NCI-H82 (cell line): ENCODE measurements at places on chromosomes 5 and 9.
A peak's percentile ranks its signal among the peaks of the same experiment; 100 is the strongest.

DNA sequence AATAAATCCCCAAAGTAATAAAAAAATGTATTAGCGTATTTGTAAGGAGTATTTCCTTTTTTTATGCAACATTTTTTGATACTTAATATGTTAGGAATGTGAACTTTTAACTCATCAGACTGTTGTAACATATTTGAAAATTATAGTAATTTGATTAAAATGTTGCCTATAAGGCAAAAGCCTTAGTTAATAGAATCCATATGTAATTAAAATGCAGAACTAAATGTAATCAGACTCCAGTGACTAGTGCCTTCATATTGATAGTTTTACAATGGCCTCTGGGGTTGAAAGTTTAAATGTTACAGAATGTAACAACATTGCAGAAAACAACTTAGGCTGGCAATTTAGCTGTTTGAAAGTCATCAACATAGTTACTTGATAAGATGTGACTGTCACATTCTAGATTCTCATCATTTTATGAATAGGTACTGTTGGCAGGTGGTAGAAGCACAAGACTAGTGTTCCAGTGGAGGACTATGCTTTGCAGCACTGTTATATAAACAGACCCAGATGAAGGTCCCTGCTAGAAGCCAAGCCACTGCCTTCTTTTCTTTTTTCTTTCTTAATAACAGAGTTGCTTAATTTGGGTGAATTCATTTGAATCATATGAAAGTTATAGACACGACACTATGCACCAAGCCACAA lies 382.9 kb downstream of the CCDC171 start:
- DNase-seq: no peak

- no peak for DNase-seq
Measured at GRCh38 chr5:59193616-59194319, 610.9 kb downstream of the RAB3C start.

DNA sequence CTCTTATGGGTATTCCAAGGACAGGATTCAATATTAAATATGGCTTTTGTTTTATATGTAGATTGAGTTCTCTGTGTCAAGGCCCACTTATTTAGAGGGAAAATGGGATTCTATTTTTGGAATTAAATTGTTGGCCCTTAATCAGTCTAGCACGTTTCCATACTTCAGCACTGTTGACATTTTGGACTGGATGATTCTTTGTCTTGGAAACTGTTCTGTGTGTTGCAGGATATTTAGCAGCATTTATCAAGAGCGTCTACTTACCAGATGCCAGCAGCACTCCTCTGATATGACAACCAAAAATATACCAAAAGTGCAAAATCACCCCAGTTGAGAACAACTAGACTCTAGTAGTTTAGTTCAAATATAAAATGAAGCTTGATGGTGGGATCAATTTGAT lies 1027.0 kb upstream of the COX7C start:
- DNase-seq: no peak

- no peak for DNase-seq
Measured at GRCh38 chr5:32343058-32343672, 30.4 kb upstream of the MTMR12 start.

DNA sequence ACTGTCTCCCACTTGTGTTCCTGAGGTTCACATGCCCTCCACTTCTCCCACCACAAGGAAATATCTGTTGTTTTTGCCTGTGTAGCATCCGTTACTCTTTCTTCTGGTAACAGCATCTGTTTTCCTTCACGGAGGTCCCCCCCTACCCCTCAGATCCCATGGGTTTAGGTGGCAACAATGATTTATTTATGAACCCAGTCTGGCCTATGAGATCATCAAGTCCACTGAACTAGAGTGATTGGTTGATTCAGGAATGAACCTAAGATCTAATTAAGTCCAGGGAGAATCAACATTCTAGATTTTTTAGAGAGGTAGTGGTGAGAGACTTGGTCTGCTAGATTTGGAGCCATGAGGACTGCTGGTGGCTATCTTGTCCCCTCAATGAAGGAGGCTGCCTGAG lies 166.8 kb downstream of the NR3C1 start:
- DNase-seq: no peak

- DNase-seq: no peak
Measured at GRCh38 chr9:83372957-83373356, 165.2 kb downstream of the FRMD3 start.

GRCh38 chr5:160921423-160922285 lies 69.6 kb upstream of the ATP10B start:
- no peak for DNase-seq

DNA sequence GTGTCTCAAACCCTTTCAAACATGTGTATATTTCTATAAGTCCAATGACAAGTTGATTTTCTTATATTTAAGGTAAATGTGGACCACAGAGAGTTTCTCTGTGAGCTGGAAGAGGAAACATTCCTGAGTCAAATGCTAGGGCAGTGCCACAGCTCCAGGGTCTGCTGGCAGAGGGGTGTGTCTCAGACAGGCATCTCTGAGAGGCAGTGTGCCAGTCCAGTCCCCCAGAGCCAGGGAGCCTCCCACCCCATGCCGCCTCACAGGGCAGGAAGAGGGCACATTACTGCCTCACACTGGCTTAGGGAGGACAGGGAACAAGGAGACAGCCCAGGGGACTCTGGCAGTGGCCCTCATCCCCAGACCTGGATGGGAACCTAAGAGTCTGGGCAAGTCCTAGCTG lies 120.2 kb downstream of the TENT4A start:
- DNase-seq: no peak

DNA sequence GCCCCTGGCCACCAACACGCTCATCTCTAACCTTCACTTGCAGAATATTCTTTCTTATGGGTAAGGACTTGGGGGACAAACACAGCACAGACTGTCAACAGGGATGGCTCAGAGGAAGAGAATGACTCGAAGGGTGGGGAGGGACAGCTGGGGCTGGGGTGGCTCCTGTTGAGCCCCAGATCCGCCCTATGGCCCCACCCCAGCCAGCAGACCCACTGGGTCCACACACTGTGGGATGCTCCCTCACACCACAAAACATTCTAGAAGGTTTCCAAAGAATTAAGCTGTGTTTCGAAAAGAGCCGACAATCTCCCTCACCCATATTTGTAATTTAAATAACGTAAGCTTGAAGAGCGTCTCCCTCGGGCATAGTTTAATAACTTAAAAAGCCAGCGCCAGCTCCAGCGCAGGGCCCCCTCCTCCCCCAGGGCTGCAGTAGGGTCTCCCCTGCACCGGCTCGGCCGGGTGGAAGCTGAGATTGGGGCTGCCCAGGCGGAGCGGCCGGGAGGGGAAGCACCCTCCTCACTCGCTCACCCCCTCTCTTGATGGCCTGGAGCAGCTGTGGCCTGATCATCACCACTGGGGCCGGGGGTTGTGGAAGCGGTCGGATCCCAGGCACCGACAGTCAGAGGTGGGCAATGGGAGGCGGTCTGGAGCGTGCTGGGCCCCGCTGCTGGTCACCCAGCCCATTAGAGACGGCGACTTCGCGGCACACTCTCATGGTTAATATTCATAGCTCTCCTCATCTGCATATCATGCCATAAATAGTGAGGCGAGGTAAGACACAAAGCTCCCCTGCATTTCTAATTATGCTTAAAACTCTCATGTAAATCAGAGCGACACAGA lies 37.6 kb downstream of the NACC2 start:
- no peak for DNase-seq

DNA sequence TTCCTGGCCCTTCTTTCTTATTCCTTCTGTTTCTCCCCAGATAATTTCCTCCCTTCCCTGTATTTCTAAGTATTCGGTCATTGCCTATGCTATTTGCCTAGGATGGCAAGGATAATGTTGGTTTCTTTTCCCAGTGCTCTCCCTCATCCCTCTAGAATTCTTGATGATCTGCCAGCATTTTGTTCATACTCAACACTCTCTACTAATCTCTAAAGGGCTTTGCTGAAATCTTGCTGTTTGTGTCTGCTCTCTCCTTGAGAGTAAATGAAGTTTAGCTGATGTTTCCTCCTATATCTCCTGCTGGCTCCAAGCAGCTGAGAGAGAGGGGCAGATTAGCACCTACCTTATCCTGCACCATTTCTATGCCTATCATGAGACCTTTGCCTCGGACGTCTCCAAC lies 38.1 kb downstream of the AGXT2 start:
- DNase-seq: no peak

DNA sequence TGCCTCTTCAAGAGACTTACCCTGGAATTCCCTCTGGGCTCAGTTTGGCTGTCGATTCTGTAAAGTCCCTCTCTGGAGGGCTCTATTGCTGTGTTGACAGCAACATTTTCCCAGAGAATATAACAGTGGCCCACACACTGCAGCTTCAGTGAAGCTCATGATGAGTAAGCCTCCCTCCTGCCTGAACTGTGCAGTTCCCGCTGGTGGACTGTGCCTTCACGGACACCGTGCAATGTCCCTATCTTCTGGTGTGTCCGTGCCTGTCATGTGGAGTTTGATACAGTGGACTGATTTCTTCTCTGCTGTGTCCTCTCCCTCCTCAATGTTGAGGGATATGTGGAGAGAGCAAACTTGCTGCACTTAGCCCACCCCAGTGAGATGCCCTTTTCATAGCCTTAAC lies 109.0 kb downstream of the NTRK2 start:
- DNase-seq: no peak

- no peak for DNase-seq
Measured at GRCh38 chr5:65910711-65911110, 15.7 kb upstream of the ERBIN start.

DNA sequence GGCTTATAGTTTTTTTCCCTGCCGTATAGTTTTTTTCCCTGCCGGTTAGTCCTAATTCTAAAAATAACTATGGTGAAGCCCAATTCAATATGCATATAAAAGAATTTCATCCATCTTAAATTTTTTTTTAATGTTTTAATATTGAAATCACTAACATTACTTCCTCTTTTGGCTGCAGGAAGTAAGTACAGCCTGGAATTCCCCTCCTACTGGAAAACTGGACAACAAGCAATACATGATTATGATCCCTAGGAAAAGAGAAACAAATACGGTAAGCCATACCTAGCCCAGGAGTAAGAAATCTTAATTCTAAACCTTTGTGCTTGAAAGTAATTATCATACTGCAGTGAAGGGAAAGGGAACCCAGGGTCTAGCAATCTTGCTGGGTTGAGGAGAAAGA lies 119.0 kb downstream of the NR3C1 start:
- DNase-seq: no peak

GRCh38 chr5:26009742-26010141 lies 1028.6 kb downstream of the CDH9 start:
- peak; percentile 36 for DNase-seq

- no peak for DNase-seq
Measured at GRCh38 chr5:77758141-77758938, 17.8 kb downstream of the TBCA start.

DNA sequence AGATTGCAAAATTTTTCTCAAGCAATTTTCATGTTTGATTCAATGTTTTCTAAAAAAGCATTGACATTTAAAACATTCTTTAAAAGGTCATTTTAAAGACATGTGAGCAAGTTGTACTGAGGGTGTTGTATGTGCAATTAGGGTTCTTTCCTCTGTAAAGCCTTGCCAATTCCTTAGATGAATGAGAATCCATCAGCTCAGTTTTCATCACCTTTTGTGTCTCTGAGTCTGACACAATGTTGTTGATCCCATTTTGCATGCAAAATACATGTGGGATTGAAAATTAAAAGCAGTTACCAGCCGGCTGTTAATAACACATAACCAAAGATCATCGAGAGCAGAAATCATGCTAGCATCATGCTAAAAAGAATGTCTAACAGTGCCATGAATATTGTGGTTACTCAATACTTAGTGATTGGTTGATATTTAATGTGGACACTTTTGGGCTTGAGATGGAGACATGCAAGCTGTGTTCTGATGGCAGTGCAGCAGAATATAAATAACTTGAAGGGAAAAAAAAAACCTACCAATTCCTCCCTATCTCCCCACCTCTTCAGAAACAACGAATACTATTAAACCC lies 57.7 kb downstream of the FGF10 start:
- DNase-seq: no peak

DNA sequence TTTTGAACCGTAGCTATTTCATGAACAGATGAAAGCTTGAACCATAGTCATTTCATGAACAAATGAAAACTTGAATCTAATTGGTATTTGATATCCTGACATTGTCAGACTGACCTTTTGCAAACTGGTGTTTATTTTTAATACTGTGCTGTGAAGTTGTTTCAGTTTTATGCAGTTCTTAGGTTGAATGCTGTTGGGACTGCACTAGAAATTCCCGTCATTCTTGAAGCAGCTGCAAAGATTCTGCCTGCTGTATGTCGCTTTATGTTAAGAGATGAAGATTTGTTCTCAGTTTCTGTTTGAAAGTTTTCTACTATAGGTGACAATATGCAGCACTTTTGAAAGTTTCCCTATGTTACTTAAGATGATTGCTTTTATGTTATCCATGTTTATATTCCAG lies 22.5 kb upstream of the FAM120AOS start:
- DNase-seq: no peak

- no peak for DNase-seq
Measured at GRCh38 chr5:174309131-174309795, 263.8 kb downstream of the NSG2 start.

- no peak for DNase-seq
Measured at GRCh38 chr5:9519537-9519936, 26.3 kb downstream of the SEMA5A start.

DNA sequence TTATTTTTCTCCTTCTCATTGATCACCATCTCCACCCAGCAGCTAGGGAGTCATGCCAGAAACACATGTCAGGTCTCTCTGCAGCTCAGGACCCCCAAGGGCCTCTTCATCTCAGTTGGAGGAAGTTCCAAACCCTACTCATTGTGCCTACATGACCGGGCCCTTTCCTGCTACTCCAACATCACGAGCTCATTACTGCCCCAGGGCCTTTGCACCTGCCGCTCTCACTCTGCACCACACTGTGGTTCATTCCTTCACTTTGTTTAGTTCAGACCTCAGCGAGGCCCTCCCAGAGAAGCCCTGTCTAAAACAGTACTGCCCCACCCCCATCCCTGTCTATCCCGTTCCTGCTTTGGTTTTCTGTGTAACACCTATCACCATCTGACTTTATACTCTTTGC lies 22.1 kb upstream of the AKNA start:
- DNase-seq: no peak
